SIG-M5 (cell line): ENCODE measurements at places on chromosomes 3 and 15.
A peak's percentile ranks its signal among the peaks of the same experiment; 100 is the strongest.

DNA sequence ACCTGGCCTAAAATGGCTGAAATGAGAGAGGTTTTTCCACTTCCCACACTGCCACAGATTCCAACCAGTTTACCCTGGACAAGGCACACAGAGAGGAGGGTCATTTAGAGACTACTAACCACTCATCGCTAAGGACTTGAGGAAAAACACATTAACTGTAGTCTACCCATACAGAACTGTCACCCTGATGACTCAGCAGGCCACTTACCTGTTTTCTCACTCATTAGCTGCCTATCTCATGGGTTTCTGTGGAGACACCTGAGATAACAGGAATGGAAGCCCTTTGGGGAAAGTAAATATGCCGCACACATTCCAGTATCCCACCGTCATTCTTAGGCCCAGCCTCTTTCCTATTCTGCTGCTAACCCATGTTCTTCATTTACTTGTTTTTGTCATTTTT is 50.0 kb downstream of the ABCC5 start:
- no peak for DNase-seq

DNA sequence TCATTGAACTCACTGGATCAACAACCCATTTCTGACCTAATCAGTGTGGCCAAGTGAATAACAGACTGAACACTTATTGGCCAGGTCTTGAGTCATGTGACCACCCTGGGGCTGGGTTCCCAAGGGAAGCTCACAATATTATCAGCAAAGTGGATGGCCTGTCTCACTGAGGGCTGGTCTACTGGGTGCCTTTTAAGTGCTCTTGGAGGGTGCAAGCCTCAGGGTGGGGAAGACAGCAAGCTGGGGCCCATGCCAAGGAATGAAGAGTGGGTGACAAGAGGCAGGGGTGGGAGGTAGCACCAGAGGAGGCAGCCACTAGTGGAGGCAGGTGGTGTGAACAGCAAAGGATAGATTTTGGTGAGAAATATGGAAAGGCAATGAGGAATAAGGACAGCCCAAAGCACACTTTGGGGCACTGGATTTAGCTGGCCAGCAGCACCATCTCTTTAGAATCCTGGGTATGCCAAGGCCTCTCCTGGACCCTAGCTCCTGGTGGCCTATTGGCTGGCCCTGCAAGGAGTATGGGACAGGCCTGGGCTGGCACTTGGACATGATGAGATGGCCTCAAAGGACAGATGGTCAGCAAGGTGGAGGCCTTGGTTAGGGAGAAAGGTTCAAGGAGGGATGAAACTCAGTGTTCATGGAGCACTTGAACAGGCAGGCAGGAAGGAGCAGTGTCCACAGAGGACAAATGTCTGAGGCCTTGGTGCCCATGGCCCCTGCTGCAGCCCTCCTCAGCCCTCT is 34.2 kb downstream of the HMCES start:
- DNase-seq = no peak

GRCh38 chr3:17481116-17481515 is 261.3 kb downstream of the TBC1D5 start:
- DNase-seq = no peak

DNA sequence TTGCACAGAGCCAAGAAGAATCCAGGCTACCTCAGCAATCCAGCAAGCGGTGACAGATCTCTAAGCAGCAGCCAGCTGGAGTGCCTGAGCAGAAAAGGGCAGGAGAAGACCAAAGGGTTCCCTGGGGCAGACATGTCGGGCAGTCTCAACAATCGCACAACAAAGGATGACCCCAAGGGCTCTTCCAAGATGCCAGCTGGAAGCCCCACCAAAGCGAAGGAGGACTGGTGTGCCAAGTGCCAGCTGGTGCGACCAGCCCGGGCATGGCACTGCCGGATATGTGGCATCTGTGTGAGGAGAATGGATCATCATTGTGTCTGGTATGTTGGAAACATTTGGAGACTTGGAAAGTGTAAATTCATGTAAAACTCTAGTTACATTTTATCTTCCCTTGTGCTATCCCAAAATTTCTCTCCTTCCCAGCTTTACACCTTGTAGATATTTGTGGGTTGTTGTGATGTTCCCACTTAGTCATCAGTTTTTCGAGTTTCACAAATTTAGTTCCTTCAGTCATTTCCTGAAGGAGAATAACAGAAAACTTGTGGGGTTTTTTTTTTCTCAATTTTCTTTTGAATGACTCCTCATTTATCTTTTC is 6.4 kb downstream of the ZDHHC23 start:
- no peak for DNase-seq

DNA sequence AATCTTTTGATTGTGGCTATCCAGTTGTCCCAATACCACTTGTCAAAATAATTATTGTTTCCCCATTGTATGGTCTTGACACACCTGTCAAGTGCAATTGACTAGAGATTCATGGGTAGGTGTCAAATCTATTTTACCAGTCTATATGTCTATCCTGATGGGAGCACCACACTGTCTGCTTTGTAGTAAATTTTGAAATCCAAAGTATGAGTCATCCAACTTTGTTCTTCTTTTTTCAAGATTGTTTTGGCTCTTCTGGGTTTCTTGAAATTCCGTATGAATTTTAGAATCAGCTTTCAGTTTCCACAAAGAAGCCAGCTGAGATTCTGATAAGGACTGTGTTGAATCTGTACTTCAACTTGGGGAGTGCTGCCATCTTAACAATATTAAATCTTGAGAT is 71.9 kb downstream of the CSNK1G1 start:
- peak; percentile 55 for DNase-seq

- no peak for DNase-seq
Observed at GRCh38 chr3:127612966-127613365, 14.8 kb downstream of the MCM2 start.

DNA sequence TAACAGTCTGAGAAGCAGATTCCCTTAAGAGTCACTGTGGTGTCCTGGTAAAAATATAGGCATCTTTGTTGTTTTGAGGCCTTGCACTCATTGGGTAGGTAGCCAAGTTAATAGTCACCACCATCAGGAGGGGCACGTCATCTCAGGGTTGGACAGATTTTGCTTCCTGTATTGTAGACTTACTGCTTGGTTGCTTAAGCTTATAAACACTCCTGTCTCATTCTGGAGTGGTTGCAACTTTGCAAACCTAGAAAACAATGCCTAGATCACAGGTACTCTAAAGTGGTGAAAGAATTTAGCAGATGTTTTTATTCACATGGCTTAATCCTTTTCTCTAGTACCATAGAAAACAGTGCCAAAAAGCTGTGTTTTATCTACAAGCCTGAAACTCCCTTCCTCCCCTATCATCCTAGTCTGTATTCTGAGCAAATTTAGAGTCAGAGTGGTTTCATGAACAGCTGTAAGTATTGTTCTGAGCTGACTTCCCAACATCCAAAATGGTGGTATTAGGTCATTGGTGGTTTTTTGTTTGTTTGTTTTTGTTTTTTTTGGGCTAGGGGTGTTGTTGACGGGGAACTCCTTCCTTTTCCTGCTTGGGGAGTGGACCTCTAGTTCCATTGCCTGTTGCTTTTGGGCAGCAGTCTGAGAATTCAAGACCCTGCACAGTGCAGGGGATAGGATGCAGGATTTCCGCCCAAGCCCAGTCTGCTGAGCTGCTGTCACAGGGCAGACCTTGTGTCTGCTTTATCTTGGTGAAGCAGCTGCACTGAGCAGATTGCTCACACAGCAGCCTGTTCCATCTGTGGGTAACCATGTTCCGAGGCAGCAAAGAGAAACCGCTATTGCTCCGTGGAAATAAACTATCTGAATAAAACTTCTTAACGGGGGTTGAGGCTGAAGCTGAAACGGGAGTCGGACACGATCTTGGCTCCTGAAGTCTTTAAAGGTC is 202.0 kb downstream of the AKAP13 start:
- no peak for DNase-seq

DNA sequence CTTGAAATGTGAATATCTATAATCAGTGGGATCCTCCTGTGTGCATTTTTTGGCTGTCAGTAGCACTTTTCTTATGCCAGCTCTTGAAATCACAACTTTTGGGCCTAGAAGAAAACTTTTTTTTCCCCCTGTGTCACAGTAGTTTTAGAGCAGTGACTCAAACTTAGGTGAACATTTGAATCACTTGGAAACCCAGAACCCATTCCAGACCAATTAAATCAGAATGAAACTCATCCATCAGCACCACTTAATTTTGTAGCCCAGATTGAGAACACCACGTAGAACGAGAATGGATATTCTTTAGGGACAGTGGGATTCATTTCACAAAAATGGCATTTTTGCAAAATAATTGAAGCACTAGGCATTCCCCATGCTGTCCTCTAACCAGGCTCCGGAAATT is 224.8 kb upstream of the NANOGP8 start:
- no peak for DNase-seq

GRCh38 chr3:53721187-53722119 is 124.8 kb downstream of the CHDH start:
- DNase-seq = no peak

DNA sequence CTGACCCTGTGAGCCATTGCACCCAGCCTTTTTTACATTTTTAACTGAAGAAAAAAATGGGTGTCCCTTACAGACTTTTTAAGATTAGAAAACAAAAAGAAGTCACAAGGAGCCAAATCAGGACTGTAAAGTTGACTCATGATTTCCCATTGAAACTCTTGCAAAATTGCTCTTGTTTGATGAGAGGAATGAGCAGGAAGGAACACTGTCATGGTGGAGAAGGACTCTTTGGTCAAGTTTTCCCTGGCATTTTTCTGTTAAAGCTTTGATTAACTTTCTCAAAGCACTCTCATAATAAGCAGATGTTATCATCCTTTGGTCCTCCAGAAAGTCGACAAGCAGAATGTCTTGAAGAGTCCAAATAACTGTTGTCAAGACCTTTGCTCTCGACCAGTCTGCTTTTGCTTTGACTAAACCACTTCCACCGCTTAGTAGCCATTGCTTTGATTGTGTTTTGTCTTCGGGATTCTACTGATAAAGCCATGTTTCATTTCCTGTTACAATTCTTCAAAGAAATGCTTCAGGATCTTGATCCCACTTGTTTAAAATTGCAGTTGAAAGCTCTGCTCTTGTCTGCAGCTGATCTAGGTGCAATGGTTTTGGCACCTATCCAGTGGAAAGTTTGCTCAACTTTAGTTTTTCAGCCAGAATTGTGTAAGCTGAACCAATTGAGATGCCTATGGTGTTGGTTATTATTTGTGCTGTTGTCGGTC is 369.4 kb downstream of the MAGI1 start:
- no peak for DNase-seq

- DNase-seq = no peak
Observed at GRCh38 chr15:48285329-48286214, 45.7 kb upstream of the DUT start.

DNA sequence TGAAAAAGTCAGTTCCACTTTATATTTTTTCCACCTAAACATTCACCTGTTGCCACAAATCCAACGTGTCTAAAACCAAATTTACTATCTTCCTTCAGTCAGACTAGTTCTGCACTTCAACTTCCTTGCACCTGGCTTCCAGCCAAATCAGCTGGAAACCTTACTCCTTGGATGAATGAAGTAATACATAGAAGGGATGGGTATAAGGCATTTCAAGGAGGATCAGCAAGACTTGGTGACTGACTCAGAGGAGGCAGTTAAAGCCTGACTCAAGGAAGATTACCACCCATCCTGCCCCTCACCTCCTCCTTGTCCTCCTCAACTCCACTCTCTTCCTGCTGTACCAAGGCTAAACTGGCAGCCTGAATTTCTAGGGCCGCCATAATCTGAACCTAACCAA is 37.1 kb downstream of the QTRT2 start:
- no peak for DNase-seq

DNA sequence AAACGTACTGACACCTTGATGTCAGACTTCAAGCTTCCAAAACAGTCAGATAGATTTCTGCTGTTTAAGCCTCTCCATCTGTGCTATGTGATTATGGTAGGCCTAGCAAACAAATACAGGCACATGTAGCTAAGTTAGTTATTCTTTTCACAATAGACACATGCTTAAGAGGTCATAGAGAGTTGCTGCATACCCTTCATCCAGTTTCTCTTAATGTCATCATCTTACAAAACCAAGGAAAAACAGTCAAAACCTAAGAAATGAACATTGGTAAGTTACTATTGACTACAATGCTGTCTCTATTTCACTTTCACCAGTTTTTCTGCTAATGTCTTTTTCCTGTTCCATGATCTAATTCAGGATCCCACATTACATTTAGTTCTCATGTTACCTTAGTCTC is 946.8 kb downstream of the TUSC7 start:
- DNase-seq = no peak

- no peak for DNase-seq
Observed at GRCh38 chr3:177813322-177813721, 616.0 kb upstream of the TBL1XR1 start.

DNA sequence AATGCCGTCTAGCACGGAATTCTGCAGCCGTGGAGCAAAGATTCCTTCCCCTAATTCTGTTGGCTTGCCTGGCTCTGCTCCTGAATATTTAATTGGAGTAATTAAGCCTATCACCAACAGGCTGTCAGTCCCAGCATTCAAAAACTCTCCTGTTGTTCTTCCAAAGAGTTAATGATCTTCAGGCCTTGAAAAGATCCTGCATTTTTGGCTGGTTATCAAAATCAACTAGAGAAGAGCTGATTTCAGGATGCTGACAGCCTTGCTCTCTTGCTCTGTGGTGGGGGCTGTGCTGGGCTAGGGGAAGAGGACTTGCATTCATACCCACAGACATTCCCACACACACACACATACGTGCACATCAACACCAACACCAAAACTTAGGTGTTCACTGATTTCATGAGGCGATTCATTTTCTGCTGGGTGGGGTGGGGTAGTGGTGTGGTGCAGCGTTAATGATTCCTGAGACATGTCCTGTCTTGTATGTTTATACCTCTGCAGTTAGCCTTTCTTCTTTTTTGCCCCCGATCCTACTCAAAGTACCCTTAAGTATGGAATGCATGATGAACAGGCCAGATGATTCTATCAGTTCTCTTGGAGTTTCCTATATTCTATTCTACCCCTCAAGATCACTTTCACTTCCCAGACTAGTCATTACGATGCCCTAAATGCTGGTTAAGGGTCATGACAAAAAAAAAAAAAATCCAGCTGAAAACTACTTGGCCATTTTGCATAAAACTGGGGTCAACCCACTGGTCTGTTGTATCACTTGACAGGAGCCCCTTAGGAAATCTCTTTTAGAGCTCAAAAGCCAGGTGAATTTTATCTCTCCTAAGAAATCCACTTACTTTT is 42.3 kb downstream of the CPN2 start:
- DNase-seq = no peak

GRCh38 chr3:194672876-194673275 is 885 bp upstream of the LSG1 start:
- no peak for DNase-seq

DNA sequence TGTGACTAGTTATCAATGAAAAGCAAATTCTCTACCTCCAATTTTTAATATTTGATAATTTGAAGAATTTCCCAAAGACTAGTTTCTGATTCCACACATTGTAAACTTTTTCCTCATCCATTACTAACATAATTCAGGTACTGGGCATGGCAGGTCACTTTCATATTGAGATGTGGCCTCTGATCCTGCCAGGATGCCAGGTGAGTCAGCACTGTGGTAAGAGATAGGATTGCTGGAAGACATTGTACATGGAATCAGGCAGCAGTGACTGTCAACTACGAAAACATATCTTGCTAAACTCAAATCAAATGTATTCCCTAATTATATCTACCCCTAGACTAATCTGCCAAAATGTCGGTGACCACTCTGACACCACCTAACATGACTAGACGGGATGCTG is 33.2 kb upstream of the POU1F1 start:
- DNase-seq = no peak

- no peak for DNase-seq
Observed at GRCh38 chr3:89380016-89380415, 272.6 kb downstream of the EPHA3 start.

GRCh38 chr3:192108820-192109219 is 618.5 kb downstream of the FGF12 start:
- no peak for DNase-seq
